ENCODE measurements at places on chromosomes 4 and X.
A peak's percentile ranks its signal among the peaks of the same experiment; 100 is the strongest.

GRCh38 chrX:33339219-33339618 is 127.9 kb upstream of the DMD start:
- DNase-seq: no peak

DNA sequence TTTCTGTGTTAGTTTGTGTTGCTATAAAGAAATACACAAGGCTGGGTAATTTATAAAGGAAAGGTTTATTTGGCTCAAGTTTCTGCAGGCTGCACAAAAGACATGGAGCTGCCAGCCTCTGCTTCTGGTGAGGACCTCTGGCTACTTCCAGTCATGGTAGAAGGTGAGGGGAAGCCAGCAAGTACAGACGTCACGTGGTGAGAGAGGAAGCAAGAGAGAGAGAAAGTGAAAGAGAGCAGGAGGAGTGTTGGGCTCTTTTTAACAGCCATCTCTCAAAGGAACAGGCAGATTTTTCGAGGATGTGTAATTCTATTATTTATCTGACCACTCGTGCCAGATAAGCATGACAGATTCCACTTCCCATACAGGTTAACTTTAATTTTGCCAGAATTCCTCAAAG is 1199.1 kb downstream of the ADGRL3 start:
- DNase-seq: no peak

- no peak for DNase-seq
Measured at GRCh38 chr4:156102411-156102810, 148.7 kb upstream of the CTSO start.

- DNase-seq: no peak
Measured at GRCh38 chr4:42632653-42633382, 24.1 kb downstream of the ATP8A1 start.

- no peak for DNase-seq
Measured at GRCh38 chrX:5117816-5118215, 1110.9 kb downstream of the NLGN4X start.

GRCh38 chr4:103365285-103365684 is 167.1 kb upstream of the CENPE start:
- DNase-seq: no peak

GRCh38 chrX:6184900-6185515 is 43.7 kb downstream of the NLGN4X start:
- DNase-seq: no peak

DNA sequence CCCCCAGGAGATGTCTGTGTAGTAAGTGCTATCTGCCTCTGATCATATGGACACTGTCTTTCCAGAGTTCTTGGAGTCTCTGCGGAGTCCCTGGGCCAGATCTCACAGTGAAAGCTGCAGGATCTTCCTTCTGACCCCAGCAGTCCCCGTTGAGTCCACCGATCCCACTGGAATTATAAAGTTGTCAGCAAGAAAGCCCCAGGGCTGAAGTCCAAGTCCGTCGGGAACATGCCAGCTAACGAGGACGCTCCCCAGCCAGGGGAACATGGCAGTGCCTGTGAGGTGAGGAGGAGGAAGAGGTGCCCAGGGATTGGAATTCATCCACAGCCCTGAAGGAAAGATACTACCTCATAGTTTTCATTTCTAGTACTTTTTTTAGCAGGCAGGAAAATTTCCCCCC is 9.3 kb downstream of the ZNF81 start:
- DNase-seq: no peak

DNA sequence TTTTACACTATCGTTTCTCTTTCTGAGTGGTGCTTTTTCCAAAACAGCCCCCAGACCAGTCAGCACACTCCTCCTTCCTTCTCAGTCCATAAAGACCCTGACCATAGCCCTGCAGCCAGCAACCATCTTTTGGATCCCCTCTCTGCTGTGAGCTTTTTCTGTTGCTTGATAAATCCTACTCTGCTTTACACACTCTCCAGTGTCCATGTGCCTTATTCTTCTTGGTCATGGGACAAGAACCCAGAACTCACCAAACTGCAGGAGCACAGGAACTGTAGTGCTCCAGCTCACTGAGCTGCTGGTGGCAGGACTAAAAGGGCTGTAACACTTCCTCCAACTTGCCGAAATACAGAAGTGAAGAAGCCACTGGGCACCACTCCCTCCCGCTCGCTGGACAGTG is 32.5 kb downstream of the COX18 start:
- DNase-seq: no peak

GRCh38 chr4:127523369-127523768 is 109.4 kb upstream of the INTU start:
- no peak for DNase-seq

GRCh38 chr4:99670409-99671073 is 12.9 kb upstream of the C4orf54 start:
- no peak for DNase-seq

DNA sequence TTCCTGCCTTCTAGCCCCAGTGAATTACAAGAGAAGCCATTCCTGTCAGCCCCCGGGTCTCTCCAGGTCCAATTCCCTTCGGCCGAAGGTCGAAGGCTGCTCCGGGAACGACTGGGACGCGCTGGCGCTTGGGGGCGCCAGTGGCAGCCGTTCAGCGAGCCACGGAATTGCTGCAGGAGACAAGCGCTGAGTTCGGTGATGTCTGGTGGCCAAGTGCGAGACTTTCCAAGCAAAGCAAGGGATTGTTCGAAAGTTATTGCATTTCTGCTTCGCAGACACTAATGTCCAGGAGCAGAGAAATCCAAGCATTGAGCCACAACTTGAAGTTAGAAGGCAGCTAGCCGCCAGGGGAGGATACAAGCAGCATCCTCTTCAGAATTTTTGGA is 1.1 kb upstream of the DKK2 start:
- no peak for DNase-seq

DNA sequence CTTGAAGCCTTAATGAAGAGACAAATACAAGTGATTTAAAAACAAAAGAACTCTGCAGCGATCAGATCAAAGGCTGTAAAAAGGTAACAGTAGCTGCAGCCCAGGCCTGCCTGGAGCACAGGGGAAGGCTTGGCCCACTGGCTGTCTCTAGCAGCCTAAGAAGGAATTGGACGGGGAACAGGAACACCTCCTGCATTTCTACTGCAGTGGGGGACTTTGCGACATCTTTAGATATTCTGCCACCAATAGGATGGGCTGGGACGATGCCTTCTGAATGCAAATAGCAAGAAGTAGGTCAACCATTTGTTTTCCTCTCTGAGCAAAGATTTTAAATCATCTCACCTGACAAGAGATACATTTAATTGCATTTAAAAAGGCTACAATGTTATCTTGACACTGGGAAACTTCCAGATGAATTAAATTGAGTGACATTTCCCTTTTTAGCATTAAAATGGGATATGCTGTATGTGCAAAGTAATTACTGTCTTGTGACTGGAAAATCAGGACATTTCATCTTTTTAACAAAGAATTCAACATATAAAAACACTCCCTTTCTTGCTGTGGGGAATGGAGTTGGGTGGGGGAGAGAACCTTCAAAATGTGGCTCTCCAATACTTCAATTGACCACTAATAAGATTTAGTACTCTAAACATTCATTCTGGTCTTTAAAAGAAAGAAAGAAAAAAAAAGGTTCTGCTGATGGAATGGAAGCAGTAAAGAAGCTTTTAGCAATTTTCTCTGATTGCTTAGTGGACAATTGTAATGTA is 70.0 kb downstream of the NYX start:
- DNase-seq: no peak

GRCh38 chr4:56821381-56822243 is at the start of gene SPINK2:
SPINK2 (minus strand) TSS chr4:56821701; CDS start chr4:56821662, 39 bp downstream.
- DNase-seq: peak; percentile 49

- no peak for DNase-seq
Measured at GRCh38 chr4:156437666-156438065, 484.0 kb upstream of the CTSO start.

GRCh38 chr4:53240573-53240972 is 125.3 kb downstream of the SCFD2 start:
- DNase-seq: no peak

DNA sequence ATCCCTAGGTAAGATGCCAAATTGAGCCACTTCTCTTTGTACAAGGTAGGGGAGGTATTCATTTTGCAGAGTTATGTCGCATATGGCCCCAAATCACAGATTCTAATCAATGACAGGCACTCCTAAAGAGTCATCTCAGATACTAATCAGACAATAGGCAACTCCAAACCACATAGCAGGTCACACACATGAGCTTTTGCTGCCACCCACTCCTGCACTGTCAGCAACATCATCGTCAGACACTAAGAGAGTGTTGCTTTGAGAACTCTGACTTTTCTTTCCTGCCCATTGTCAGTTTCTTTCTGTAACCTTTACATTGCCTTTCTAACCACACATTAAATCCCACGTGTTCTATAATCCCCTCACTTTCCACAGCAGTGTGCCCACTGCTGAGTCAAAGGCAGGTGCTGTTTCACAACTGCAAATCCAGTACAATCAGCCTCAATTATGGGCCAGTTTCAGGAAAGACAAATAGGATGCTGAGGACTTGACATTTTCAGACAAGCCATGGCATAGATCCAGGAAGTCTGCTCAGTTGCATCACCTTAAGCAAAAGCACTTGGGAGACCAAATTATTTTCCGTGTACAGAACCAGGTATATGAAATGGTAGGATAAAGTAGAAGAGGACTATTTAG is 23.5 kb downstream of the TMEM31 start:
- no peak for DNase-seq

- no peak for DNase-seq
Measured at GRCh38 chrX:150182161-150182560, 181.0 kb upstream of the MAMLD1 start.

- no peak for DNase-seq
Measured at GRCh38 chr4:15873117-15873516, 65.4 kb downstream of the FGFBP1 start.

DNA sequence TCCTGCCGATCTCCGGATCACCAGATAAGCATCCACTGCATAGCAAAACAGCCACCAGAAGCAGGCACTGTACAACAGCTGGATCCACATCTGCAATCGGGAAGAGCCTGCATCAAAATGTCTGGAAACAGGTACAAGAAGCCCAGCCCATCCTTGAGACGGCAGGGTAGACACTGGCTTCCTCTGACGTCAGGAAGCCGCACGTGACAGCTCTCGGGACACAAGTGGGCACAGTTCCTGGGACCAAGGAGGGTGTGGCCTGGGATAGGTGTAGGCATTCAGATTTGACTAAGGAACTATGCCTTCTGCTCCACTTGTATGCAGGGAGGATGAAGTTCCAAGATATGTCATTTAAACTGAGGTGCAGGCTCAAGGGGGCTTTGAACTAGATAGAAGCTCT is 6.3 kb downstream of the GPR143 start:
- no peak for DNase-seq
